ENCODE measurements at places on chromosomes 3 and 15. TPM values are rescaled to one million over a fixed set of nuclear protein-coding genes. Genes with fewer than 3 reads are reported as not detected.

- no peak for DNase-seq
- no peak overlapping the region for H3K27ac ChIP-seq
- H3K4me3 ChIP-seq: no peak overlapping the region
- H3K36me3 ChIP-seq: no peaks in the 10 kb centered on the region
- peaks cover 19% of the 10 kb centered on the region for H3K4me1 ChIP-seq
Measured at GRCh38 chr3:156513619-156514018, 41.3 kb downstream of the SSR3 start.

DNA sequence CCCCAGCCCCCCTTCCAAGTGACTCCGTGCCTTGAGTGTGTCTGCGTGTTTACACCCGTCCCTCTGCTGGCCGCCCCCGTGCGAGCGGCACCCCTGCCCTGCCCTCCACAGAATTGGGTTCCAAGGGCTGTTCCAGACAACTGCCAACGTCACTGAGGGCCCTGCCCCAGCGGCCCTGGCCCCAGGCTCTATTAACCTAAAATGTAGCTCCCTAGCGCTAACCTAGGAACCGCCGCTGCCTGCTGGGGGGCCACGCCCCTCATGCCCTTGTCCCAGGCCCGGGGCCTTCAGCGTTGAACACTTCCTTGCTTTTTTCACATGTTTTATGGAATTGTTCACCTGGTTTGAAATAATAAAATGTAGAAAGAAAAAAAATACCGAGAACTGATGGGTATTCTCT, 10.0 kb upstream of the SEMA3B start:
- H3K27me3 ChIP-seq: no peaks in the 10 kb centered on the region
- no peak overlapping the region for H3K4me3 ChIP-seq
- no peak for DNase-seq
- no peaks in the 10 kb centered on the region for H3K4me1 ChIP-seq
- H3K27ac ChIP-seq: no peak overlapping the region

- no peak for DNase-seq
- peaks cover 4% of the 10 kb centered on the region for H3K4me1 ChIP-seq
- no peaks in the 10 kb centered on the region for H3K27me3 ChIP-seq
- peak overlapping the region; percentile 69 for H3K27ac ChIP-seq
- H3K4me3 ChIP-seq: peak overlapping the region; percentile 81
- H3K36me3 ChIP-seq: peaks cover 3% of the 10 kb centered on the region
Measured at GRCh38 chr15:99732751-99733267, 428 bp downstream of the LYSMD4 start.

DNA sequence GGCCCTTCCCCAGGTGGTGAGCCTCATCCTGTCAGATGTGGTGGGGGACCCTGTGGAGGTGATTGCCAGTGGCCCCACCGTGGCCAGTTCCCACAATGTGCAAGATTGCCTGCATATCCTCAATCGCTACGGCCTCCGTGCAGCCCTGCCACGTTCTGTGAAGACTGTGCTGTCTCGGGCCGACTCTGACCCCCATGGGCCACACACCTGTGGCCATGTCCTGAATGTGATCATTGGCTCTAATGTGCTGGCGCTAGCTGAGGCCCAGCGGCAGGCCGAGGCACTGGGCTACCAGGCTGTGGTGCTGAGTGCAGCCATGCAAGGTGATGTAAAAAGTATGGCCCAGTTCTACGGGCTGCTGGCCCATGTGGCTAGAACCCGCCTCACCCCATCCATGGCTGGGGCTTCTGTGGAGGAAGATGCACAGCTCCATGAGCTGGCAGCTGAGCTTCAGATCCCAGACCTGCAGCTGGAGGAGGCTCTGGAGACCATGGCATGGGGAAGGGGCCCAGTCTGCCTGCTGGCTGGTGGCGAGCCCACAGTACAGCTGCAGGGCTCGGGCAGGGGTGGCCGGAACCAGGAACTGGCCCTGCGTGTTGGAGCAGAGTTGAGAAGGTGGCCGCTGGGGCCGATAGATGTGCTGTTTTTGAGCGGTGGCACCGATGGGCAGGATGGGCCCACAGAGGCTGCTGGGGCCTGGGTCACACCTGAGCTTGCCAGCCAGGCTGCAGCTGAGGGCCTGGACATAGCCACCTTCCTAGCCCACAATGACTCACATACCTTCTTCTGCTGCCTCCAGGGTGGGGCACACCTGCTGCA, 4.8 kb downstream of the GLYCTK start:
- H3K36me3 ChIP-seq: no peaks in the 10 kb centered on the region
- H3K4me3 ChIP-seq: no peak overlapping the region
- DNase-seq: no peak
- peaks cover 3% of the 10 kb centered on the region for H3K4me1 ChIP-seq
- H3K27me3 ChIP-seq: no peaks in the 10 kb centered on the region
- H3K27ac ChIP-seq: no peak overlapping the region

DNA sequence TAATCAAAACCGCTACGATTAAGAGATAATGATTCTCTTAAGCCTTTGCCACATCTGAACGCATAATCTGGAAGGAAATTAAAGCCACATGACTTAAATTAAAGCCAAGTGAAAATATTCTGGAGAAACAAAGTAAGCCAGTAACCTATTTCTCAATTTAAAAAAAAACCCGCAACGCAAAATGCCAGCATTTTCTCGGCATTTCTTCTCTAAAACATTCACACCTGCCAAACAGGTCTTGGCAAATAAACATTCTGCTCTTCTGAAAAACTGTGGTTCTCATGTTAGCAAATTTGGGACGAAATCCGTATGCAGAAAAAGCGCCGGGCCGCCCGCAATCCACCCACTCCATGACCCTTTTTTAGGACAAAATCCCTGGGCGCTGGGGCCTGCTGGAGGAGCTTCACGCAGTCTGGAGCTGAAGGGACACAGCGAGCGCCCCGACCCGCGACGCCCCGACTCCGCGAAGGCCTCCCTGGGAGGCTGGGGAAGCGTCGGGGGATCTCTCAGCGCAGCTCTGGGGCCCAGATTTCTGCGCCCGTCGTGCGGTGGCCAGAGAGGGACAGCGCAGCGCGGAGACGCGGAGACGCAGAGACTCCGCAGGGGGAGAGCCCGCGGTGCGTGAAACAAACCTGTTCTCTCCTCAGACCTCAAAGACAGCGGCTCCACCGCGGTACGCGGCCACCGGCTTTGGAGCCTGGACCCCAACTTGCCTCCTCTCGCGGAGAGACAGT, 471 bp downstream of the NKIRAS1 start:
- peaks cover 36% of the 10 kb centered on the region for H3K36me3 ChIP-seq
- DNase-seq: no peak
- peak overlapping the region; percentile 87 for H3K4me3 ChIP-seq

GRCh38 chr3:178669758-178670157, 133.5 kb downstream of the KCNMB2 start:
- no peak for DNase-seq
- H3K27ac ChIP-seq: no peak overlapping the region
- H3K27me3 ChIP-seq: no peaks in the 10 kb centered on the region
- H3K4me3 ChIP-seq: no peak overlapping the region
- no peaks in the 10 kb centered on the region for H3K36me3 ChIP-seq
- no peaks in the 10 kb centered on the region for H3K4me1 ChIP-seq

- no peak overlapping the region for H3K27ac ChIP-seq
- H3K27me3 ChIP-seq: no peaks in the 10 kb centered on the region
- H3K4me3 ChIP-seq: peak overlapping the region; percentile 54
- peaks cover 7% of the 10 kb centered on the region for H3K4me1 ChIP-seq
Measured at GRCh38 chr15:28886431-28887338, 911 bp downstream of the APBA2 start.

GRCh38 chr3:87546216-87546615, 269.8 kb upstream of the POU1F1 start:
- H3K27ac ChIP-seq: peak overlapping the region; percentile 99
- no peak overlapping the region for H3K4me3 ChIP-seq
- peak; percentile 37 for DNase-seq

GRCh38 chr15:91055548-91056331, 33.3 kb upstream of the VPS33B start:
- no peak overlapping the region for H3K27ac ChIP-seq
- no peak overlapping the region for H3K4me3 ChIP-seq
- H3K27me3 ChIP-seq: no peaks in the 10 kb centered on the region

- no peak overlapping the region for H3K4me3 ChIP-seq
- no peaks in the 10 kb centered on the region for H3K36me3 ChIP-seq
- H3K27me3 ChIP-seq: no peaks in the 10 kb centered on the region
- no peak overlapping the region for H3K27ac ChIP-seq
Measured at GRCh38 chr15:72340366-72340765, 20.4 kb upstream of the CELF6 start.

DNA sequence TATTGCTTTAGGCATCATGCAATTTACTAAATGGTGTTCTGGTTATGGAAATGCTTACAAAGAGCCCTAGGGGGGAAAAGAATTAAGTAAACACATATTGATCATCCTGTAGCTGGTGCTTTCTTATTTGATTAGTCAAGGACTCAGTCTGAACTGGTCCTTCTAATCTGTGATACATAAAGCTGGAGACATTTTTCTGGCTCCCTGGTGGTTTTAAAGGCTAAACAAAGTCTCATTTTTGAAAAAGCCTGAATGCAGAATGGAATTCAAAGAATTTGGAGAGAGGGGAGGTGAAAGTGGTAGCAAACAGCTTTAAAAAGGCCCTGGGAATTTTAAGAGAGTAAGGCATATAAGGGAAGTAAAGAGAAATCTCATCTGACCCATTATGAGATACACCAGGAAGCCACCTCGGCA, 149.7 kb downstream of the RBMS3 start:
- no peak overlapping the region for H3K4me3 ChIP-seq
- H3K27me3 ChIP-seq: no peaks in the 10 kb centered on the region
- peaks cover 31% of the 10 kb centered on the region for H3K4me1 ChIP-seq
- no peaks in the 10 kb centered on the region for H3K36me3 ChIP-seq

DNA sequence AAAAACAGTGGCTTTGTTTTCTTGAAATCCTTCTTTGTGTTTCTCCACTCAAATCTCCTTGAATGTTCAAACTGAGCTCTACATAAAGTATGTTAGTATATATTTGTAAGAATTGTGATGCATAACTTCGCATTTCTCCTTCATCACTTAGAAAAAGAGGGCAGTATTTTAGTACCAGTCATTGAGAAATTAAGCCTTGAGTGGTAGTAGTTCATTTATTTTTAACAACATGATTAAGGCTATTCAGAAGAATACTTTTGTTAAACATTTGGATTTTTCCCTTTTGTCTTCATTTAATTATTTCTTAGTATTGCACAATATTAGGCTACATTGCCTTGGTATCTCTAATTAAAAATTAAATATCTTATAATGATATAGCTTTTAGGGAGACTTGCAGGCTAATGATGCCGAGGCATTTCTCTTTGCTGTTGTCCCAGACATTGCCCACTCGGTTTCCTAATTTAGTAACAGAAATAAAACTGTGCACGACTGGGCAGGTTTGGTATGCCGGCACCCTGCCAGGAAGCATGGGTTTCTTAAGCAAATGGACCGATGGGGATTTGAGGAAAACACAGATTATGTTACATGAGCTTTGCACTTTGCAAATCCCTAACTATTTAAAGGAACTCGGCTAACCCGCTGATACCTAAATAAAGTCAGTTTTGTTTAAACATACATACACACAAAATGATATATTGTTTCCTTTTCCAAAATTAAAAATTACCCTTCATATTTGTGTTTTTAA, 54.7 kb downstream of the LRRC28 start:
- H3K36me3 ChIP-seq: no peaks in the 10 kb centered on the region
- peak; percentile 85 for DNase-seq
- no peaks in the 10 kb centered on the region for H3K27me3 ChIP-seq
- peaks cover 29% of the 10 kb centered on the region for H3K4me1 ChIP-seq
- H3K4me3 ChIP-seq: peak overlapping the region; percentile 23

DNA sequence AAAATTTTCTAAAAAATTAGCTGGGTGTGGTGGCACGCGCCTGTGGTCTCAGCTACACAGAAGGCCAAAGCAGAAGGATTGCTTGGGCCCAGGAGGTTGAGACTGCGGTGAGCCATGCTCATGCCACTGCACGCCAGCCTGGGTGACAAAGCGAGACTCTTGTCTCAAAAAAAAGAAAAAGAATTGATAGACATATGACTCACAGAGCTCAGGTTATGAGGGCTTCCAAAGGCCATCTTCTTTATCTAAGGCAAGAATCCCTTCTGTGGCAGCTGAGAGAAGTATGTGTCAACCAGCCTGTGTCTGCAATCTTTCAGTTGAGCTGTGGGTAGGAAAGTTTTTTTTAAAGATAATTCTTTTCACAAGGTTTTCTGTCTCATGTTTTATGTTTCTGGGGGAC, 53.9 kb downstream of the MRPS25 start:
- H3K27me3 ChIP-seq: no peaks in the 10 kb centered on the region
- DNase-seq: no peak
- H3K4me3 ChIP-seq: no peak overlapping the region
- peaks cover 26% of the 10 kb centered on the region for H3K36me3 ChIP-seq

GRCh38 chr15:68672781-68673205, 94.0 kb downstream of the CORO2B start:
- DNase-seq: peak; percentile 46
- peaks cover 3% of the 10 kb centered on the region for H3K4me1 ChIP-seq
- H3K36me3 ChIP-seq: no peaks in the 10 kb centered on the region
- no peaks in the 10 kb centered on the region for H3K27me3 ChIP-seq

- H3K36me3 ChIP-seq: no peaks in the 10 kb centered on the region
- H3K4me3 ChIP-seq: no peak overlapping the region
- no peaks in the 10 kb centered on the region for H3K27me3 ChIP-seq
- DNase-seq: no peak
Measured at GRCh38 chr3:165744025-165744424, 93.2 kb downstream of the BCHE start.

DNA sequence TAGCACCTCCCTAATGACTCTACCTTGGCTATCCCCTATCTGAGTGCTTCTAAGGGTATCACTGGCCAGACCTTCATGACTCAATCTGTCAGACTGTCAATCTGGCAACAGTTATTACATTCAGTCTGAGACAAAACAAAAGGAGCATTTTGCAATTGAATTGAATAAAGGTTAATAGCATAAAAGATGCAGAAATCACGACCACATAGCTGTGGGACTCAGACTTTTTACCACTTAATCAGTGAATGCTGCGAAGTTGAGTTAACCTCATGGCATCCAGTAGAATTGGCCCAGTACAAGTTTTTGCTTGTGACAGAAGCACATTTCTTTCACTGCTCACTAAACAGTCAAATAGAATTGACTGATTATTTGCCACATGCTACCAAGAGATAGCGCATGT, 480.7 kb upstream of the DPPA4 start:
- H3K27ac ChIP-seq: no peak overlapping the region
- no peaks in the 10 kb centered on the region for H3K27me3 ChIP-seq
- H3K36me3 ChIP-seq: no peaks in the 10 kb centered on the region
- no peaks in the 10 kb centered on the region for H3K4me1 ChIP-seq
- H3K4me3 ChIP-seq: no peak overlapping the region
- no peak for DNase-seq

DNA sequence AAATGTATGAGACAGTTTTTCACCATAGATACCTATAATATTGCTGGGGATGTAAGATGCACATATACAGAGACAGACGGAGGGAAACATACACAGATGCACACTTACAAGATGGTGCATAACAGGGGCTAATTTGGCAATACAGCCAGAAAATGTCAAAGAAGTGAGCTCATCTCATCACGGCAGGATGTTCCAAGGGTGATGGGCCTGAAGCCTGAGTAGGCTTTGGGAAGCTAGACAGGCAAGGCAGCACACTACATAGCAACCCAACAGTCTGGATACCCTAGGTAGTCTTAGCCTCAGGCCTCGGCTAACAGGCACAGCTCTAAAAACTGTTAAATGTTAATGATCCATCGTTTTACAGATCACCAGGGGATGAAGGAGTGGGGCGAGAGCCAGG, 148.5 kb downstream of the OSBPL10 start:
- DNase-seq: no peak
- H3K27me3 ChIP-seq: no peaks in the 10 kb centered on the region
- no peak overlapping the region for H3K27ac ChIP-seq
- no peaks in the 10 kb centered on the region for H3K36me3 ChIP-seq
- no peak overlapping the region for H3K4me3 ChIP-seq

The IGF2BP2 gene
- total RNA-seq: 66.2 TPM

The TBC1D2B gene
- 26.0 TPM for total RNA-seq

The SLC22A13 gene
- 1.1 TPM for total RNA-seq

The RASGRF1 gene
- 0.73 TPM for total RNA-seq

The DNAH12 gene
- total RNA-seq: not detected

The CCDC54 gene
- total RNA-seq: not detected

The GABRB3 gene
- total RNA-seq: not detected

All from A673 (cell line).